Stimulated activated CD8-positive, alpha-beta memory T cell treated with anti-CD3 and anti-CD28 coated beads, Interleukin-4, amount 100 ng/mL, for 1 hour (primary cell): ENCODE measurements at places on chromosomes 7 and 10.

DNA sequence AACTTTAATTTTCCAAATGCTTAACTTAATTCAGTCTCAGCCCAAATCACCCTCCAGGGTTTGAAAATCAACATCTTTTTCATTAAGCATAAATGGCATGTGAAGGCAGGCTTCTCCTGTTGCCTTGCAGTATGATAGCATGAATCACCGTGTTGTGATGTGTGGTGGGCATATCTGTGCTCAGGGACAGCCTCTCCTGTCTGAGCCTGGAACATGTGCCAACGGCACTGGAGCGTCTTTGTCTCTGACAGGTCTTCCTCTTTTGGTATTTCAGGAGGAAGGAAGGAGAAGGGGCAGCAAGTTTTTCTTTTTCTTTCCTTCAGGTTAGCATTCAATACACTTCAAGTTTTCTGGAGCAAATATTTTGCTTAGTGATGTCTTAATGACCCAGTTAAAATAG, 57.6 kb downstream of the LRGUK start:
- DNase-seq = no peak

DNA sequence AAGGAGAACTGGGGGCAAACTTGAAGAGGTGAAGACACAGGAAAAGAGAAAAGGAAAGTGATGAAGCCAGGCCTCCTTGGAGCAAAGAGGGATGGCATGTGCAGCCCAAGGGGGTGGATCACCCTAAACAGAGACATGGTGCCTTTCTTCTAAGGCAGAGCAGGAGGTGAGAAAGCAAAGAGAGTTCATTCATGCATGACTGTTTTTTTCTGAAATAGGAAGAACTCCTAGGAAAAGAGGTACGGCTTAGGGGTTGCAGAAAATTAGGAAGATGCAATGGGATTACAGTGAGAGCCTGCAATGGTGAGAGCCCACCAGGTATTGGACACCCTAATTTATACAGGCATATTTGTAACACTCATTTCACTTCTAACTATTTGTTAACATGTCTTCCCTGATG, 15.9 kb downstream of the ITGB1 start:
- no peak for DNase-seq

DNA sequence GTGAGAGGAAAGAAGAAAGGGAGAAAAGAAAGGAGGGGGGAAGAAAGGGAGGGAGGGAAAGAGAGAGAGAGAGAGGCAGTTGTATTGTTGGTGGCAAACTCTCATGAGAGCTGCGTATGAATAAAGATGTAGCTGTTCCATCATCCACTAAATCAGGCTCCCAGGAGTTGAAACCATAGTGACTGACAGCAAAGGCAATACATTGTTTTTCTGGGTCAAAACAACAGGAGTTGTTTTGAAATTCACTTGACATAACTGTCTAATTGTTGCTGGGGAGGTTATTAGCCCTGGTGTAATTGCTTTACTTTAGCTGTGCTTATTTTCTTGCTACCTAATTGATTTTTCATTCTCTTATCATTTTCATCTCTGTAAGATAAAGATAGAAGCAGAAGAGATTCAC, 173.4 kb downstream of the NPSR1 start:
- DNase-seq = no peak

GRCh38 chr10:125721035-125721434, 1.5 kb downstream of the EDRF1 start:
- DNase-seq = no peak

GRCh38 chr10:32481606-32482005, 35.7 kb downstream of the CCDC7 start:
- DNase-seq = no peak

GRCh38 chr10:94075506-94075905, 81.8 kb downstream of the PLCE1 start:
- no peak for DNase-seq

GRCh38 chr7:129702316-129702715, 90.8 kb downstream of the NRF1 start:
- no peak for DNase-seq

DNA sequence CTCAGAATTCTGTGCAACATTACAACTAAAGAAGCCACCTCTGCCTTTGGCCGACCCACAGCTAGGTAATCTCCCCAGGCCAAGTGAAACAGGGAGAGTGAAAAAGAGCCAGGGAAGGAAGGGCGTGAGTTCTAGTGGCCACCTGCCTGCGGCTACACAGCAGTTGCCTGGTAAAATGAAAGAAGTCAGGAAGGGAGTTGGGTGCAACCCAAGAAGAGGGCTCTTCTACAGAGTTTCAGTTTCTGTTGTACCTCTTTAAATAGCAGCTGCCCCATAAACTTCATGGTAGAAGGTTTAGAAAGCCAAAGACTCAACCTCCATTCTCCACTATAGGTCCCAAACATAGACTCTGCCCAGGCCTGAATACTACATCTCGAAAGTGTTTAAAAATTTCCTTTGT, 76.2 kb upstream of the TMEM168 start:
- DNase-seq = no peak

DNA sequence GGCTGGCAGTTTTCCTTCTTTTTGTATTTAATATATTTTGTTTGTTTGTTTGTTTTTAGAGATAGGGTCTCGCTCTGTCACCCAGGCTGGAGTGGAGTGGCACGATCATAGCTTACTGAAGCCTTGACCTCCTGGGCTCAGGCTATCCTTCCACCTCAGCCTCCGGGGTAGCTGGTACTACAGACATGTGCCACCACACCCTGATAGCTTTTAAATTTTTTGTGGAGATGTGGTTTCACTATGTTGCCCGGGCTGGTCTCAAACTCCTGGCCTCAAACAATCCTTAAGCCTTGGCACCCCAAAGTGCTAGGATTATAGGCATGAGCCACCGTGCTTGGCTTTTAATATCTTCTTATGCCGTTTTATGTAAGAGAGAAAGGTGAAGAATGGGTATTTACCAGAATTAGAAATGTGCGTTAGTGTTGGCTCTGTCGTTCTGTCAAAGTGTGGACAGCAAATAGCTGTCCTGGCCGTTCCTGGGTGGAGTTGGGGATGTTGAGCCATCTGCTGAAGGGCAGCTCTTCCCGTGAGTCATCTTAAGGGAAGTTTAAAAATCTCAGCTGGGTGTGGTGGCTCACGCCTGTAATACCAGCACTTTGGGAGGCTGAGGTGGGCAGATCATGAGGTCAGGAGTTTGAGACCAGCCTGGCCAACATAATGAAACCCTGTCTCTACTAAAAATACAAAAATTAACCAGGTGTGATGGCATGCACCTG, 14.8 kb downstream of the OGDH start:
- no peak for DNase-seq

- DNase-seq = no peak
Measured at GRCh38 chr10:117699436-117700075, 157.0 kb downstream of the EMX2 start.

- no peak for DNase-seq
Measured at GRCh38 chr10:84552478-84552877, 224.1 kb downstream of the CCSER2 start.

GRCh38 chr10:68235111-68235510, 3.2 kb upstream of the ATOH7 start:
- DNase-seq = no peak

DNA sequence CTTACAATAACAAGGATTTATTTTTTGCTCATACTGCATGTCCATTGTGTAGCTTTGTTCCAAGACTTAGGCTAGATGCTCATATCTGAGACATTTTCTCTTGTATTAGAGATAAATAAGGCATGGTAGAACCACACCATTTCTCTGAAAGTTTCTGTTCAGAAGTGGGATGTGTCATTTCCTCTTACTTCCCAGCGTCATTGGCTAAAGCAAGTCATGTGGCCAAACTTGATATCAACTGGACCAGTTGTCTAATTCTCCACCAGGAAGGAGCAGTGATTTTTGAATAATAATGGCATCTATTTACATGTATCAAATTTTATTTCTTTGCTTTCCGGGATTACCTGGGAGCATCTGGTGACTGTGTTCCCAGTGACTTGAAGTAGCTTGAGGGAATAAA, 38.3 kb downstream of the AHCYL2 start:
- no peak for DNase-seq

DNA sequence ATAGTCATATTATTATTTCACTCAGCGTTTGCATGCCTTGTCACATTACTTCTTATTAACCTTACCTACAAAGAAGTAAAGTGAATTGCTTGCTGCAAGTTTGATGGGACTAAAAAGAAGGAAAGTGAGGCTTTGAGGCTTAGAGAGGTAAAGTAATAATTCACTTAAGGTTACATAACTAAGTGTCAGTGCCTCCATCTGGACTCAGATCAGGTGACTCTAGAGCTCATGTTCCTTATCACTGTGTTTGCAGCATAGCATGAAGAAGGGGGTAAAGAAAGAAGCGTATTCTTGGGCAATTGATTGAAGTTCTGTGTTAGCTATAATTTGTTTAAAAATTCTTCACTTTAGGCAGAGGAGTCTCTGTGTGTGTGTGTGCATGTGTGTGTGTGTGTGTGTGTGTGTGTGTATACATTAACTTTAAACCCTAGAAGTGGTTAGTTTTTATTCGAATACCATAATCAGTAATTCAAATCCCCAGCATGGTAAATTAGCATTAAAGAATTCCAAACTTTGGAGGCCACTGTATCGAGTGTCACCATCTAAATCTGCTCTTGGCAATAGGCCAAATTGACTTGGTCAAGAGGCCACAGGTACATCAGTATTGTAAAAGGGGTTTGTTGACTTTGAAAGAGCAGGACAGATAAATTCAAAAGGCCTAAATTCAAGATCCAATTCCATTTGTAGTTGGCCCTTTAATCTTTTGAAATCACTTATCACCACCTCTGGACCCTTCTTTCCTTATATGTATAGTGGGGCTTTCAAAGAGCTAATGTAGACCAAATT, 2.2 kb upstream of the PON3 start:
- no peak for DNase-seq

DNA sequence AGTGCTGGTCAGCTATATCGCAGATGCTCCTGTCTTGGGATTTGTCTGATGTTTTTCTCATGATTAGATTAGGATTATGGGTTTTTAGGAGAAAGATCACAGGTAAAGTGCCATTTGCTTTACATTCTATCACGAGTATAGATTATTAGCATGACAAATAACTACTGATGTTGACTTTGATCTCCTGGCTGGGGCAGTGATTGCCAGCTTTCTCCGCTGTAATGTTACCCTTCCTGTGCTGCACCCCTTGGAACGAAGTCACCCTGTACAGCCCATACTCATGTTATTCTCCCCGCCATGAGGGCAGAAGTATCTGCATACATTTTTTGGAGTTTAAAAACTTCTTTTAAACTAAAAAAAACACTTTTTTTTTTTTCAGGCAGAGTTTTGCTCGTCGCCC, 10.8 kb upstream of the CLDN4 start:
- DNase-seq = no peak

DNA sequence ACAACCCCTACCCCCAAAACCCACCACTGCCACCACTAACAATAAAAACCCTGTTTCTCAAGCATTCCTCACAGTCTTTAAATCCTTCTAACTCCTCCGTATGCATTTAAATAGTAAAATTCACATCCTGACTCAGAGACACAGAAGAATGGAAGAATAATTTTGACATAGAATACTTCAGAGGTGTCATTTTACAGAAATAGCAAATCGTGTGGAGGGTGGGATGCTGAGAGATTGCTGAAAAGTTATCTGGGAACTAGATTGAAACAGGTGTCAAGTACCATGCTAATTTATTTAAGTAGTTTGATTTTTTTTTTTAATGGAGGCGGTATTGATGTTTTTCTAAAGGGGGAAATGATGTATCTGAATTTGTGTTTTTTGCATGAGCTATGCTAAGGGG, 575.2 kb upstream of the TPK1 start:
- no peak for DNase-seq

- no peak for DNase-seq
Measured at GRCh38 chr7:5424749-5425506, 1.3 kb upstream of the TNRC18 start.

DNA sequence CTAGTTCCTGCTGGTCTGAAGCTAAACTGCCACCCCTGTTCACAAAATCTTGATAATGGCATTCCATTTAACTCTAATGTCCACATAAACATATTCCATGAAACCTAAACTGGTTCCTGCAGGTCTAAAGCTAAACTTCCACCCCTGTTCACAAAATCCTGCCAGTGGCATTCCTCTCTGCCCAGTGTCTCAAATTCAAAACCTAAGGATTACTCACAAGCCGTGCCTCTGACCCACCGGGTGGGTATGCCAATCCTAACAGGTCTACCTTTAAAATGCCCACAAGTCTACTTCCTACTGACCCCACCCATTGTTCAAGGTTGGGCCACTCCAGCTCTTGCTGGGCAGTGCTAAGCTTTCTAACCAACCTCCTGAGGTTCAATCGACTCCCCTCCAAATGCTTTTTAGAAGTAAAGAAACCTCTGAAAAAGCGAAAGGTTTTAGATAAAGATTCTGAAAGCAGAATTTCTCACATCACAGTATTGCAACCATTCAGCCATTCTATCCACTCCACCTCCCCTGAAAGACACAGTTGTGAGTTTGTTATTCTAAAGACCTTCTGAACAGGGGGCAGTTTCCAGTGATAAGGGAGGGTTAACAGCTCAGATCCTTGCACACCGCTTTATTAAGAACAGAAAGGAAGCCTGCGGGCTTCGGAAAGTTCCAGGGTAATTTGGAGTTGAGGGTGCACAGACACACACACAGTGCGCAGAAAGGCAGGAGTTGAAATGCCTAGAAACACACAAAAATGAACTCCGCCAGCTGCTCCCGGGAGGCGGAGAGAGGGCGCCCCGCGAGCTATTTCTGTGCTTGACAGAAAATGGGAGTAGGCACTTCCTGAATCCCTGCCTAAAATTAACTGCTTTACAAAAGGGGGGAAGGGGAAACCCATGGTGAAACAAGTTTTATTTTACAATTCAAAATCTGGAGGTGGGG, 87.7 kb downstream of the TNS3 start:
- no peak for DNase-seq

GRCh38 chr7:1512781-1513656, 8.8 kb upstream of the INTS1 start:
- no peak for DNase-seq

- DNase-seq = no peak
Measured at GRCh38 chr7:132150711-132151110, 425.6 kb downstream of the PLXNA4 start.

- no peak for DNase-seq
Measured at GRCh38 chr7:97021747-97022490, 2.7 kb downstream of the DLX5 start.

DNA sequence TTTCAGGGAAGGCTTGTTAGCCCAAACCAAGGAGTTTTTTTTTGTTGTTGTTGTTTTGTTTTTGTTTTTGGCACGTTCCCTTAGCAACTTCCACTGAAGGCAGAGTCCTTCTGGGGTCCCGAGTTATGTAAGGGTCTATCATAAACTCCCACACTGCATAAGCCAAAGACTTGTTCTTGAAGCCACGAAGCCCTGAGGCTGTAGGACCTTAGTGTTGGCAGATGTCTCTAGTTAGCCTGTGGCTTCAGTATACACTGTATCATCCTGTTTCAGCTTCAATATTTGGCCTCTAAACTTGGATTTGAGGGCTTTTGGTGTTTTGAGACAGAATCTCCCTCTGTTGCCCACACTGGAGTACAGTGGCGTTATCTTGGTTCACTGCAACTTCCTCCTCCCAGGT, 13.6 kb downstream of the KPNA7 start:
- no peak for DNase-seq
